Activated CD4-positive, alpha-beta T cell treated with anti-CD3 and anti-CD28 coated beads for 24 hours (primary cell): ENCODE measurements at places on chromosomes 1 and 21.

DNA sequence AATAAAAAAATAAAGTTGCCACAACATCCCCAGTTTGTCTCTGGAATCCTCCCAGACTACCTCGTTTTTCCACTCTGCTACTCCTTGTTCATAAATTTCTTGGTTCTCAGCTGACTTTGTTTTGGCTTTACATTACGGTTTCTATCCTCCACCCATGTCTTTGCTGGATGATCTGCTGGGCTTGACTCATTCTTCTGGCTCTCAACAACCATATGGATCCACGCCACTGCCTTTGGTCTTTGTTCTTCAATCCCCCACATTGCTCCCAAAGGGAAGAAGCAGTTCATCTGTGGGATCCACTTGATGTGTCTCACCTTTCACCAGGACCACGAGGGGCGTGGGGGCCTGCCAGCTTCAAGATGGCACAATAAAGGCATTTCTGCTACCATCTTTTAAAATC is 67.1 kb upstream of the NBL1 start:
- DNase-seq, result no peak

DNA sequence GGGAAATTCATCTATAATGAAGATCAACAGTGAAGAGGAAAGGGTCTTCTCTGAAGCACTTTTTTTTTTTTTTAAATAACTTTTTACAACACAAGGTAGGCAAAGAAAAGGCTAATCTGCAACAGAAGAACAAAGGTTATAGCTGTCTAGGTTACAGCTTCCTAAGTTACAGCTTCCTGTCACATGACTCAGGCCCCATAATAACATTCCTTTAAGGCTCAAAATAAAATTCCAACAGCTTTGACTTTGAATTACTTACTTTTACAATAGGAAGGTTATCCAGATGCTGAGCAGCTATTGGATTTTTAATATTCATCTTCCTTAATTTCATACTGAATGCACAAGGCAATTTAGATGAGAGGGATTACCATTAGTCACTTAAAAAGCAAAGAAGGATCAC is 40.4 kb upstream of the TMEM61 start:
- no peak for DNase-seq

DNA sequence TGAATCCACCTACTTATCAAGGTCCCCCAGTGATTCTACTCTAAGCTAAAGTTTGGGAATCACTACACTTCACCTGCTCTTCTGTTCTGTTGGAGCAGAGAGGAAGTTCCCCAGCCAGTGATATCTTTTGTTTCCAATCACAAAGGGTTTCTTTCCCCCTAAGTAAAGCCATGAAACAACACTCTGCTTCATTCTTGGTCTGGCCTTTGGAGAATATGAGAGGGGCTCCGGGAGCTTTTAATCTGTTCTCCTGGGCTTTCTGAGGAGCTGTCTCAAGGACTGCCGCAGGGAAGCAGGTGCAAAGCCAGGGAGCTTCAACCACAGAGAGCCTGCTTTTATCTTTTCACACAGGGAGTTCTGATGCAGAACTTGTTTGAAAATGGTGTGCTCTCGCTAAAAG is 10.1 kb upstream of the SLAMF9 start:
- DNase-seq, result no peak

DNA sequence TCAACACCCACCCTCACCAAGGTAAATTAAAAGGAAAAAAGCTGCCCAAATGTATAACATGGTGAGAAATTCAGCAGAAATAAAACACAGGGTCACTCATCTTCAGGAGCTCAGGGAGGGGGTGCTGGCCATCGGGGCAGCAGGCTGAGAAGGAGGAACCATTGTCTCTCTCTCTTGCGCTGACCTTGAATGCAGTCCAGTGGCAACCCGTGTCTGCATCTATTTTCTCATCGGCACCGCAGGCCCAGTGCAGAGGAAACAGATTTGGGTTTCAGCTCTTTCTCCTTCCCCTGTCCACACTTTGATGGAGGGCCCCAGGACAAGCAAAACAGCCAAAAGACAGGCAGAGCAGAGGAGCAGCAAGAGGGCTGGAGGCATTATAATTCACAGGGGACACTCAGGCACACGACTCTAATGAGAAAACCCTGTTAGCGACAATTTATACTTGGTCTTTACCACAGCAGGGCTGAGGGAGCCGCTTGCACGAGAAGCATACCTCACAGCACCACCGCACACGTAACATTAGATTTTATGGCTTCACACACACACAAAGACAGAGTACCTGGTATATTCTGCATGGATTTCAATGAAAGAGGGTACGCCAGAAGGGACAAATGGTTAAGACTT is 18.6 kb downstream of the MKNK1 start:
- no peak for DNase-seq

- DNase-seq, result no peak
These were observed 321.0 kb downstream of the LTN1 start for GRCh38 chr21:28671549-28672195.

DNA sequence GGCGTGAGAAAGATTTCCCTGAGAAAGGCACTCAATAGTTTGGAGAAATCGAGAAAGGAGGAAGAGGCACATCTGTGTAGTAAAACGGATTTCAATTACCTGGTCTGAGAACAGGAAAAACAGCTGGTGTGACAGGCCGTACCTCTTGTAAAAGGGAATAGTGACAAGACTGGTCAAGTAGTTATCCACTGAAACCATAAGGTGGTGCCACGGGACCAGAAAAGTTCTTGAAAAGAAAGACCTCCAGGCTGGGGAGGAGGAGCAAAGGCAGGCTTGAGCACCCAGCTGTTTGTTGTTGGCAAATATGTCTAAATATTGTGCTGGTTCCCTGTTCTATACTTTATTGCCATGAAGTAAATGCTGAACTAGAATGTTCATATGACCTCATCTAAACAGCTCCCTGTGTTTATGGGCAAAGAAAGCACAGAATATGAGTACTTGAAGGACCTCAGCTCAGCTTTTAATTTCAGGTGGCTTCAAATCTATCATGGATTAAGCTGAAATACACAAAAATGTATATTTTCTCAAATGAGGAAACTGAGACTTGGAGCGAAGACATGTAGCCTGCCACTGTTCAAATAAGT is 4.0 kb downstream of the HAO2 start:
- no peak for DNase-seq

- DNase-seq, result no peak
These were observed 766.9 kb upstream of the ADGRL4 start for GRCh38 chr1:79773385-79773784.

DNA sequence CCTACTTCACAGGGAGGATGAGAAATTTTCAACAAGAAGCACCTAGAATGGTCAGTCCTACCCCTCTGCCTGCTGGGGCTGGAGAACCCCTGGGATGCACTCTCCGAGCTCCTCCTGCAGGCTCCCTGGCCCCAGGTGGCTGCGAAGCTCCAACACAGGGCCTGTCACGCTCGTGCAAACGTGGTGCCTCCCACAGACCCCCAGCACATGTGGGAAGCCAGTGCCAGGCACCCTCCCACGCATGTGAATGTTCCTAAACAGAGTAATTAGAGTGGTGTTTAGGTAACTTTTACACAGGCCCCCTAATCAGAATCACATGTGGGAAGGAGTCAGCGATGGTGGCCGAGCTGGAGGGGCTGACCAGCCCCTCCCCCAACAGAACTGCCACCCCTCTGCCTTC is 28.4 kb downstream of the GLIS1 start:
- no peak for DNase-seq

GRCh38 chr1:234840843-234841242 is 230.9 kb upstream of the IRF2BP2 start:
- no peak for DNase-seq

DNA sequence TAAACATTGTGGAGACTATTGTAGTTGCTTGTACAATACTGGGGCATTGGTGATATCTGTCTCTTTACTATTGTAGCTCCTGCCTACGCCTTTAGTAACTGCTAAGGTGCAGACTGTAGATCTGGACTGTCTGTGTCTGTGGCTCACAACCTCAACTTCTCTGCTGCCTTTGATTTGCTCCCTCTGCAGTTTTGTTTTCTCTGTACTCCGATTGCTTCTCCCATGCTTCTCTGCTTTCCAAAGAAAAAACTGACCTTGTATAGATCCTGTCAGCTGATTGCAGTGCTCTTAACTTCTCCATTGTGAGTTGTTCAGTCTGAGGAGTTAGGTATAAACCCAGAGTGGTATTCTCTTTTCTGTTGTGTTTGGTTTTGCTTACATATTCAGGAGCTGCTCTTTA is 15.3 kb downstream of the MAGI3 start:
- DNase-seq, result no peak

GRCh38 chr1:84107955-84108354 is 36.1 kb upstream of the PRKACB start:
- no peak for DNase-seq

DNA sequence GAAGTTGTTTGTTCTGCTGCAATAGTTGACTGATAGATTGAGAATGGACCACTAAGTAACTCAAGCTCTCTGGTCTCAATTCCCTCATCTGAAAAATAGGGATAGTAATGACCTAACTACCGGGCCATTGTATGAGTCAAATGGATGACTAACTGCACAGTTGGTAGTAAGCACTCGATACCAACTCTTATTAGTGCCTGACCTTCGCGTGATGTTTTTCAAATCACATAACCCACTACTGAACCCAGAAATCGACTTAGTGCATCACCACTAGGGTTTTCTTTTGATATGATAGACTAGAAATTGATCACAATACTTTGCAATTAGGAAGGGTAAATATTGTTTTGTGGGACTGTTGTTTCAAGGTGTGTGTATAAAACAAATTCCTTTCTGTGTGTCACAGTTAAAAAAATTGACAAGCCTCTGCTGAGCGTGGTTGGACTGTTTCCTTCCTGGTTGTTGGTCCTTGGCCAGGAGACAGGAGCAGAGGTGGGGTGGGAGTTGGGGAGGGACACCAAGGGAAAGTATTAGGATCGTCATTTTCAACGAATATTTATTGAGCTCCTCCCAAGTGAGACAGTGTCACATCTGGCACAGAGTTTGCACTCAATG is 54.0 kb upstream of the LRP8 start:
- no peak for DNase-seq

GRCh38 chr1:64172458-64172983 is 30.9 kb upstream of the UBE2U start:
- DNase-seq, result no peak

- DNase-seq, result no peak
These were observed 15.7 kb downstream of the EPHX1 start for GRCh38 chr1:225825607-225826007.

- DNase-seq, result no peak
These were observed 609.1 kb downstream of the PTPRC start for GRCh38 chr1:199247891-199248290.

GRCh38 chr1:18091660-18092446 is 15.7 kb upstream of the IGSF21 start:
- no peak for DNase-seq

DNA sequence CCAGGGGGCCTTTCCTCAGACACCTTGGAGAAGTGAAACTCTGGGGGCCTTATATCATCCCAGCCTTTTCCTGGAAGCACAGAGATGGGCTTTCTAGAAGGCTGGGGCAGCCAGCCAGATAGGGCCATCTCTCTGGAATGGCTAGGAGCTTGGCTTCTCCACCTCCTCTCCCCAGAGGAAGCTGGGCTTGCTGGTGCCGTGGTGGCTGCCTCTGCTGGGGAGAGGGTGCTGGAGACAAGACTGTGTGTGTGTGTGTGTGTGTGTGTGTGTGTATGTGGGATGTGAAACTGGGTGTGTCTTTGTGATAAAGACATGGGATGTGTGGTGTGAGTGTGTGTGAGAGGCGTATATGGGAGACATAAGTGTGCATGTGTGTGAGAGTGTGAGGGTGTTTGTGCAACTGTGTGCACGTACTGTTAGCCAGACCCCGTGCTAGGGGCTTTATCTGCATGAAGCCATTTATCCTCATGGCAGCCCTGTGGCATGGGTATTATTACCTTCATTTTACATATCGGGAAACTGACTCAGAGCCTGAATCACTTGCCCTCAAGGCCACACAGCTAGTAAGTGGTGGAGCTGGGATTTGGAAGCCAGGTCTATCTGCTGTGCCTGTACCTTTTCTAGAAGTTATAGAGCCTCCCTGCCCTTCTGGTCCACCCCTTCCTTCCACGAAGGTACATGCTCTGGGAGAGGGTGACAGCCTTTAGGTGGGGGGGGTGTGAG is 44.2 kb downstream of the PTPRU start:
- DNase-seq, result no peak

DNA sequence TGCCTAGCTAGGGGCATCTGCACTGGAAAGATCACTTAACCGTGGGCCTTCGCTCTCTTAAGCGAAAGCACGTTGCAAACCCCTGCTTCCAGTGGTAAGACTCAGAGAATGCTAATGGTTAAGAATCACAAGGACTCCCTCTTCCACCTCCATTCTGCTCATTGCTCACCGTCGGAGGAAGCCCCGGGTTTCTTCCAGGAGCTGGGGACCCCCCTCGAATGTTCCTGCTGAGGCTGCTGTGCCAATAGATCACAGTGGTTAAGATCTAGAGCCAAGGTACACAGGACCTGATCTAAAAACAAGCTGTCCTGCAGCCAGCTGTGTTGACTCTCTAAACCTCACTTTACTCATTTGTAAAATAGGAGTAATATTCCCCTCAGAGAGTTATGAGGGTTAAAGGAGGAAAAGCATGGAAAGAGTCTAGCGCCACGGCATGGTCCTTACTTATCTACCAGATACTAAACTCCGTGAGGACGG is 765 bp downstream of the VAMP3 start:
- no peak for DNase-seq

DNA sequence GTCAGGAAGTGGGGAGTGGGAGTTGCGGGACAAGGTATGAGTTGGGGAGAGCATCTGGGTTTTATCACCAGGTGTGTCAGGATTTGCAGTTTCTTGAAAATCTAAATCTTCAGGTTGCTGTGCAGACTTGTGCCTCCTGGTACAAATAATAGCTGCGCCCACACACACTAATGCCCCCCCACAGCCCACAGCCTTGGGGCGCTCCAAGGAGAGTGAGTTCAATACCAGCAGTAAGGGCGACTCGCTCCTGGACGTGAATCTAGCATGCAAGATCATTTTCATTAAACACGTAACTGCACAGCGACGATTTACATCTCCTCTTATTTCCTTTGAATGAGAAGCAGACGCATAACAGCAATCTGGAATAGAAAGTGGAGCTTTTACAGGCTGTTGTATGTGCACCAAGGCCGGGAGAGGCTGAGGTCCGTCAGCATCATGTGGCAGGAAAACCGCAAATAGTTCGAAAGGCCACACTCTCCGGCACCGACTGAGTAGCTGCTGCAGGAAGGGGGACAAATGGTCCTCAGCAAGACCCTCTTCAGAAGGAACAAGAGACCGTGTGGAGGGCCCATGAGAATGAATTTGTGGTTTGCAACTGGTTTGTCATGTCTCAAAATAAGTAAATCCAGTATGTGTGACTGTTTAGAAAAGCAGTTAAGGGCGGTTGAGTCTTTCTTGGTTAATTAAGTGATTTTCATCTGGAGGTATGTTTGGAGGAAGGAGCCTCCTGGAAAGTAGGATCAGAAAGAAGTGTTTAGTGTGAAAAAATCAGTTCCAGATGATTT is 439.5 kb downstream of the SMYD3 start:
- no peak for DNase-seq

GRCh38 chr1:156128654-156129597 is 14.4 kb downstream of the LMNA start:
- no peak for DNase-seq
